Iris pigment epithelial cell (primary cell): ENCODE measurements at places on chromosomes 6 and 20.
A peak's percentile ranks its signal among the peaks of the same experiment; 100 is the strongest.

DNA sequence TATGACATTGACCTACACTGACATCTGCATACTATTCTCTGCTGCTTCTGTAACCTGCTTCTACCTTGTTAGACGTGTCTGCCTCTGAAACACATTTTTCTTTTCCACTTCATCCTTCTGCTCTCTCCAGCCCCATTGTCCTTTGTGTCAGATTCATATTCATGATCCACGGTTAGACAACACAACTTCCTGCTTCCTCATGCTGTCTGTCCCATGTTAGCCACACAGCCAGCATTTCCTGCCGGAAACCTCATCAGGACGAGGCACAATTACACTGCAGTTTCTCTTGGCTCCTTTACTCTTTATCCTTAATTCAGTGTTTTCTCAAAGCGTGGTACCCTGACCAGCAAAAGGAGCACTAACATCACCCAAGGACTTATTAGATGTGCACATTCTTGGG is 150.2 kb downstream of the TBC1D7 start:
- DNase-seq = no peak

DNA sequence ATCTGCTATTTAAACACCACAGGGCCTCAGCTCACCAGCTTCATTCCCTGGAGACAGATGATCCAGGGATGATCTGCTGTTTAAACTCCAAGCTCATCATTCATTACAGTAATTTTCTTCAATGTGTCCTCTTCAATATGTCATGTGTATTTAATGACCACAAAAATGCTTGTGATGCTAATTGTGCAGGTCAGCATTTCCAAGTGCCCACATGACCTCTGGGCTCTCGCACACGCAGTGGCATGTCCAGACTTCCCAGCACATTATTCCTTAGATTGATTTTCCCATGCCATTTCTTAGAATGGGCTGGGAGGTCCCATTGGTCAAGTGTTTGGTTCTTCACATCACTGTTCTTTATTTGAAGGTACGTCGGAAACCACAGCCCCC is 434.4 kb downstream of the HAO1 start:
- DNase-seq = no peak

GRCh38 chr20:50673466-50674137 is 17.7 kb downstream of the RIPOR3 start:
- no peak for DNase-seq

DNA sequence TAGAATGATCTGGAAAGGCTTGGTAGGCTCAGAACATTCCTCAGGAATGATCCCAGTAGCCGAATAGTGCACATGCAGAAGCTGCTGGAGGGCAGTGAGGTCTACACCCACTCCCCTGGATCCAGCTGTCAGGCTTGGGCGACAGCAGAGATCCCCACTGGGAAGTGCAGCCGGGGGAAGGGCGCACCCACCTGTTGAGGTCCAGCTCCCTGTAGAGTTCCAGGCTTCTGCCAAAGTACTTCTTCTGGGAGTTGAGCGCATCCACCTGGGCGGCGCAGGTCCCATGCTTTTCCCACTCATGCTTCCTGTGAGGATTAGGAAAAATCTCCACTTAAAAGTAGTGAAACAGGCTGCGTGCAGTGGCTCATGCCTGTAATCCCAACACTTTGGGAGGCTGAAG is 17.6 kb downstream of the RNASET2 start:
- no peak for DNase-seq

- DNase-seq = no peak
Observed at GRCh38 chr6:153047386-153047785, 44.9 kb upstream of the MTRF1L start.

GRCh38 chr6:160986851-160987250 is 4.7 kb upstream of the MAP3K4 start:
- no peak for DNase-seq

DNA sequence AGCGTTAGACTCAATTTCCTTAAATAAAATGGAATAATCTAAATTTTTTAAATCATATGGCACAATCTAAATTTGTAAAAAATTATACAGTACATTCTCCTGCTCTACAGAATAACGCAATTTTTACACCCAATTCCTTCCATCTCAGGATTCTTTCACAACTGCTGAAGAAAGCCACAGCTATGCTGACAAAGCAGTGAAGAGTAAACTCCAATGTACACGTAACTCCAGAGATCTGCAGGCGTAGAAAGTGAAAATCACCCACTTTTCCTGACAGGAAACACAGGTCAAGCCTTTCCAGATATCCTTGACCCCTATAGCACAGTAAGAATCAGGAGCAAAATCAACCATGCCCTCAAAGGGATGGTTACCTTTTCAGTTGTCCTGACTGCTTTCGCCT is 27.4 kb downstream of the EPHA7 start:
- DNase-seq = no peak

DNA sequence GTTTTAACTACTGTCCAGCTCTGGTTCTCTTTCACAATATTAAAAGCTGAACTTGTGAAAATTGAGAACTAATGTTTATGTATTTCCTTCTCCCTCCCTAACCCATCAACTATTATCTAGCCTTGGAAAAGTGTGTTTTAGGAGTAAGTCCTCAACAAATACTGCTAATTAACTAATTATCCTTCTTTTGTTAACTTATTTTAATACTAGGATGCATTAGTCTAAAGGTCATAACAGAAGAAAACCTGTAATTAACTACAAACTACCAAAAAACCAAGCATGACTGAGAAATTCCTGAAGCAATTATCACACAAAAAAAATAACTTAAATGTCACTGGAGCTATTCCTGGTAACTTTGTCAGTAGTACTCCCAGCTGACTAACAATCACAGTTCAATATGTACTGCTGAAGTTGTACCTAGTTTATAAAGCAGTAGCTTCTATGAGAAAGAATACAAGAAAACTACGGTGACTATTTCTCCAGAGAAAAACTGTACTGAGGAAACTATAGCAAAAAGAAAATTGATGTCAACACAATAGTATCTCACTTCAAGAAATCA is 301.9 kb downstream of the LAMA2 start:
- peak; percentile 18 for DNase-seq

DNA sequence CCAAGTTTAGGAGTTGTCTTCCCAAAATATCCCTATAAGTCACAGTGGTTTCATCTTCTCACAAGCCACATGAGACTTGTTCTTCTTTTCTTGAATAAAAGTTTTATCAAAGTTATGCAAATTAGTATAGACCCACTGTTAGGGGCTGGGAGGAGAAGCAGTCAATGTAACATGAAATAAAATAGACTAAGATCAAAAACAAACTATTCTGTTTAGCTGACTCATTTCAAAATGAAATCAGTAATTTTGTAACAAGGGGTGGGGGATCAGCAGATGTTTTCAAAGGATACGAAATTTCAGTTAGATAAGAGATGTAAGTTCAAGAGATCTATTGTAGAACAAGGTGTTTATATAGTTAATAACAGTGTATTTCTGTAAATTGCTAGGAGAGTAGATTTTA is 339.6 kb upstream of the PRDM1 start:
- no peak for DNase-seq

GRCh38 chr20:38108986-38109541 is 56.0 kb downstream of the TGM2 start:
- DNase-seq = peak; percentile 52

- no peak for DNase-seq
Observed at GRCh38 chr6:52532457-52532856, 44.4 kb downstream of the TRAM2 start.

DNA sequence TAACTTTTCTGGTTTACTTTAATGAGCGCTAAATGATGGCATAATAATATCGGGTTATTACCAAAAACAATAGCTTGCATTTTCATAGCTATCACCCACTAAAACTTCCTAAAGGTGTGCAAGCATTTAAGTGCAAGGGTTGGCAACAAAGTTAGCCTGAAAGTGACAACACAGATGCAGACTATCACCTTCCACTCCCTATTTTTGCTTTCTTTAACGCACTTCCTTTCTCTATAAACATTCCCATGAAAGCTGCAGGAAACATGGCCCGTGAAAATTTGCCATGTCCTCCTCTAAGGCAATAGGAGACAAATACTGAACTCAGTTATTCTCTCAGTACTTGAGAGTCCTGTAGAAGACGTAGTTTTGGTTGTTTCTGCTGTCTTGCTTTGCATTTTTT is 2.7 kb downstream of the MYCT1 start:
- DNase-seq = no peak

- DNase-seq = no peak
Observed at GRCh38 chr6:108937170-108937569, 88.9 kb downstream of the ARMC2 start.

GRCh38 chr20:61731363-61732181 is 334.1 kb downstream of the TAF4 start:
- peak; percentile 38 for DNase-seq

DNA sequence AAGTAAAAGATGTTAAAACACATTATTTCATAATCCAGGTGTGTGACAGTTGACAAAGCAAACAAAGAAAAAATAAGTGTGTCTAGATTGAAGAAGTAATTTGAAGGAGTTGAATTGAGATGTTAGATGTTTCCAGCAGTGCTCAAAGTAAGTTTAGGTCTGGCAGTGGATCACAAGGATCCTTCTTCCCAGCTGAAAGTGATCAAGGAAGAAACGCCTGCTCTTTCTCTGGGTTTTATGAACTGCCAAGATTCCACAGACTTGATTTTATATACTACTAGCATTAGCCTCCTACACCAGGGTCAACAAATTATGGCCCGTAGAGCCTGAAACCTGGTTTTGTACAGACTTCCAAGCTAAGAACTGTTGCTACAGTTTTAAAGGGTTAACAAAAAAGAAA is 30.3 kb downstream of the STX7 start:
- no peak for DNase-seq

- no peak for DNase-seq
Observed at GRCh38 chr6:110389689-110390382, 25.5 kb downstream of the DDO start.

- DNase-seq = peak; percentile 1
Observed at GRCh38 chr6:167485186-167485978, 160.5 kb downstream of the TTLL2 start.

GRCh38 chr20:362271-363254 is 15.7 kb downstream of the NRSN2 start:
- DNase-seq = peak; percentile 94

GRCh38 chr20:52824494-52825216 is 147.5 kb upstream of the TSHZ2 start:
- no peak for DNase-seq

GRCh38 chr6:162187168-162187935 is 540.2 kb downstream of the PRKN start:
- DNase-seq = no peak

DNA sequence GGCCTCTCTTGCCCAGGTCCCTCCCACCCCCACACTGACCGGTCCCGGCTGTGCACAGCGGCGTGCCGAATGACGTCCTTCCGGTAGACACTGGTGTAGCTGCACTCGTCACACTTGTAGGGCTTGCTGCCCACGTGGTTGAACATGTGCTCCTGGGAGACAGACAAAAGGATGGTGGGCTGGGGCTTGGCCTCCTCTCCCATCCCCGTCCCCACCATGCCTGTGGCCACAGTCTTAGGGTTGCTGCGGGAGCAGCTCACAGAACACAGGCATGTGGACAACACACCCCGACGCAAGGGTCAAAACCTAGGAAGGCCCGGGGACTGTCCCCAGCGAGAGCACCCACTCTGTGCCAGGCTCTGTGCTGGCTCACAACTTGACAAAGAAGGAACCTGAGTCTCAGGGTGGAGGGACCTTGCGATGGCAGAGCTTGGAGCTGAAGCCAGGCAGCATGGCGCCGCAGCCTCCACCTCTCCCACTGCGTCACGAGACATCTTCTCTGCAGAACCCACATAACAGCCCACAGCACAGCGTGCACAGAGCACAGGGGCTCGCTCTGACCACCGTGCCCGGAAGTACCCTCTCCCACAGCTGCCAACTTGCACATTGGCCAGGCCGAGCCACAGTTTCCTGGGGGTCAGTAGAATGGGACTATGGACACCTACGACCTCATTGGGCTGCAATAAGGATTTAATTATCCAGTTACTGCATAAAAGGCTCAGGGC is 9.8 kb downstream of the ZNF335 start:
- no peak for DNase-seq

DNA sequence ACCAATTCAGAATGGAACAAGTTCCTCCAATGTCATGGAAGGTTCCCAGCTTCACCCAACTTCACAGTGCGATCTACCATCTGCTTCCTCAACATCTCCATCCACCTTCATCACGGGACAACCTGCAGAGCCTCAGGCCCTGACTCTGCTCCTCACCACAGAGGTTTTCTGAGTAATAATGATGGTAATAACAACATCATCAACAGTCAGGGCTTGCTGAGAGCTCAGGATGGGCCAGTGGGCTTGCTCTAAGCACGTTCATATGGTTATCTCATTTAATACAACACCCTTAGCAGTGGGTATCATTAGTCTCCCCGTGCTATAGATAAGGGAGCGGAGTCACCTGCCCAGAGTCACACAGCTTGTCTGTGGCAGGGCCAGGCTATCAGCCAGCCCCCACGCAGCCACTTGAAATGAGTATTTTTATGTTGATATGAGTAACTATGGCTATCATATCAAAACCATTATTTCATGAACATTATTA is 38.6 kb downstream of the PREX1 start:
- no peak for DNase-seq

GRCh38 chr6:15935661-15936060 is 193.2 kb upstream of the MYLIP start:
- DNase-seq = no peak

DNA sequence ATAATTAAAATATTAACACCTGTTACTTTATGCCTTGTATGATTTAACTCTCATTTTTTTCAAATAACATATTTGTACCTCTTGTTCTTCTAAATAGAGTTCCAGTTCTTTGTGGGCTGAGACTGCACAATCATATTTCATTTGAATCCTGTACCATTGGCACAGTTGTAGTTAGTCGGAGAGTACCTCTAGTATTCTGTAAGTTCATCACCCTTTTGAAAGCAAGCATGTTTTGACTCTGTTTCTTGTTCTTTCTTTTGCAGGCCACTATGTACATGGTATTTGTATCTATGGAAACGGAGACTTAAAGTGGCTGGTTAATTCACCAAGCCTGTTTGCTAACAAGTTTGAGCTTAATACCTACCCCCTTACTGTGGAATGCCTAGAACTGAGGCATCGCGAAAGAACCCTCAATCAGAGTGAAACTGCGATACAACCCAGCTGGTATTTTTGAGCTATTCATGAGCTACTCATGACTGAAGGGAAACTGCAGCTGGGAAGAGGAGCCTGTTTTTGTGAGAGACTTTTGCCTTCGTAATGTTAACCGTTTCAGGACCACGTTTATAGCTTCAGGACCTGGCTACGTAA is 68.2 kb downstream of the C6orf52 start:
- no peak for DNase-seq

DNA sequence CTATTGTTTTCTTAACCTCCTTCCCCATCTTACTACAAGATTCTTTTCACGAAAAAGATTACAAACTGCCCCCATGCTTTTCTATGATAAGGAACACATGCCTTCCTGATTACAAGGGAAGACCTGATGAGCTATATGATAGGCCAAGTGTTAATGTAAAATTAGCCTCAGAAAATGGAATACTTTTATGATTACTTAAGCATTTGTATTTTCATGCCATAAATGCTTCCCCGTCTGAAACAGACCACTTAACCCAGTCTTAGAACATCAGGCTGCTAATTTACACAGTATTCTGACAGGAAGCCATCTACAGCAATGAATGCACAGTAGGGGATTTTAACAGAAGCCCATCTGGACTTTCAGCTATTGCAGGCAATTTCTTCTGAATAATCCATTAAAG is 274.9 kb downstream of the HAO1 start:
- no peak for DNase-seq

DNA sequence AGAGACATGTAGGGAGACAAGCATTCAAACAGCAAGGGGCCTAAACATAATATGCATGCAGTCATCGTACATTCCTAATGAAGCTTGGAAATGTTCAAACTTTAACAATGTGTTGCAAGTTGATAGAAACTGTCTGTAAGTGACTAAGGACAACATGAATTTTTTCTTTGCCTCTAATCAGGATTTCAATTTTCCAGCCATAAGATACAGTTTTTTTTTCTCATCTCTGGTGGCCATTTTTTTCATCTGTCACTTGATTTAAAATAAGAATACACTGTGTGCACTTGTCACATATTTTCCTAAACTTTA is 22.2 kb upstream of the MTRF1L start:
- DNase-seq = no peak
